T-cell (primary cell): ENCODE measurements at places on chromosomes 13 and 19. TPM values are rescaled to one million over a fixed set of nuclear protein-coding genes. Genes with fewer than 3 reads are reported as not detected.

Gene SIGLEC5
- 0.26 TPM for total RNA-seq

Gene TICAM1
- 12.8 TPM for total RNA-seq

Gene ZFR2
- total RNA-seq: 1.4 TPM

DNA sequence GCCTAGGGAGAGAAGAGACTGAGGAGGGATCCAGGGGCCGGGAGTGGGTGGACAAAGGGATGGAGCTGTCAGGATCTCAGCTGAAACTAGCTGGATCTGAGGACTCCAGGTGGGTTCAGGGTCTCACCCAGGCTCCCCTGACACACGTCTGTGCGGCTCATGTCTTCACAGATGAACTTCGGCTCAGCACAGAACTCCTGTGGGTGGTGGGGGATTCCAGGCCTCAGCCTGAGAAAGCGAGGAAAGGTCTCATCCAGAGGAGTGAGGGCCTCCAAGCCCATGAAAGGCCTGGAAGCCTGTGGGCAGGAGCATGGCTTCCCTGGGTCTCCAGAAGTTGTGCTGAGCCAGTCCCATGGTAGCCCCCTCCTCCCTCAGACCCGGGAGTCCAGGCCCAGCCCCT, 1.4 kb downstream of the CAPN12 start:
- DNase-seq: no peak
- H3K27me3 ChIP-seq: no peaks in the 10 kb centered on the region
- H3K27ac ChIP-seq: no peak overlapping the region
- no peaks in the 10 kb centered on the region for H3K36me3 ChIP-seq
- no peaks in the 10 kb centered on the region for H3K4me1 ChIP-seq

GRCh38 chr19:33306191-33306590, 3.9 kb upstream of the CEBPA start:
- H3K27me3 ChIP-seq: peaks cover 39% of the 10 kb centered on the region
- no peaks in the 10 kb centered on the region for H3K4me1 ChIP-seq
- no peaks in the 10 kb centered on the region for H3K36me3 ChIP-seq
- no peak for DNase-seq
- H3K27ac ChIP-seq: no peak overlapping the region
- H3K4me3 ChIP-seq: no peak overlapping the region
